ENCODE measurements at places on chromosomes 6 and 20.

GRCh38 chr20:20603339-20603990 lies 109.0 kb downstream of the RALGAPA2 start:
- DNase-seq = no peak

DNA sequence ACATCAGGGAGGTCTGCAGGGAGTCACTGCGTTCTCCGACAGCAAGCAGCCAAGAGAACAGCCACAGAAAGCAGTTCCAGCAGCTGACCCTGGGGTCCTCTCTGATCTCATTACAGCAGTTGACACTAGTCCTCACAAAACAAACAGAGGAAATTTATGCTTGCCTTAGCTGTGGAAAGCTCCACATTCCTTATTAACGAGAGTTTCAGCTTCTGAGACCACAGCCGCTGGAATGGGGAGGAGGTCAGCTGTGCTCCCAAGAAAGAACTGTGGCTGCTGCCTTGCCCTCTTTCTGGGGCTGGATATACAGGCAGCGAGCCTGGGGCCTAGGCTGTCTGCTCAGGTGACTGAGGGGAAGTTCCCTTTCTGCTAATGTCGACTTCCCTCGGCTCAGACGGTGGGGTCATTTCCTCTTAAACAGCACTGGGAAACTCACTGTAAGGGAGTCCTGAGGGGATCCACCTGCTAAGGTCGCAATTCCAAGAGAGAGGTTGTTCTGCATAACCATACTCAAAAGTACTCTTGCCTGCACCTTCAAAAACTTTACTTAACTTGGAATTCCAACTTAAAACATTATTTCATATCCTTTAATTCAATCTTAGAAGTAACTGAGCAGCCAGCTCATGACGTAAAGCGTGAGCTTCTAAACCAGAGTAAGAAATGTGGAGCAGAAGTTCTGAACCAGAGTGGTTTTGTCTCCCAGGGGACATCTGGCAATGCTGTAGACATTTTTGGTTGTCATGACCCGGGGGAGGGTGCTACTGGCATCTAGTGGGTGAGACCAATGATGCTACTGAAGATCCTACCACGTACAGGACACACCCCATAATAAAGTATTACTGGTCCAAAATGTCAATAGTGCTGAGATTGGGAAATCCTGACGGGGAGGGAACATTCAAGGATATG lies 80.3 kb downstream of the BACH2 start:
- DNase-seq = no peak

DNA sequence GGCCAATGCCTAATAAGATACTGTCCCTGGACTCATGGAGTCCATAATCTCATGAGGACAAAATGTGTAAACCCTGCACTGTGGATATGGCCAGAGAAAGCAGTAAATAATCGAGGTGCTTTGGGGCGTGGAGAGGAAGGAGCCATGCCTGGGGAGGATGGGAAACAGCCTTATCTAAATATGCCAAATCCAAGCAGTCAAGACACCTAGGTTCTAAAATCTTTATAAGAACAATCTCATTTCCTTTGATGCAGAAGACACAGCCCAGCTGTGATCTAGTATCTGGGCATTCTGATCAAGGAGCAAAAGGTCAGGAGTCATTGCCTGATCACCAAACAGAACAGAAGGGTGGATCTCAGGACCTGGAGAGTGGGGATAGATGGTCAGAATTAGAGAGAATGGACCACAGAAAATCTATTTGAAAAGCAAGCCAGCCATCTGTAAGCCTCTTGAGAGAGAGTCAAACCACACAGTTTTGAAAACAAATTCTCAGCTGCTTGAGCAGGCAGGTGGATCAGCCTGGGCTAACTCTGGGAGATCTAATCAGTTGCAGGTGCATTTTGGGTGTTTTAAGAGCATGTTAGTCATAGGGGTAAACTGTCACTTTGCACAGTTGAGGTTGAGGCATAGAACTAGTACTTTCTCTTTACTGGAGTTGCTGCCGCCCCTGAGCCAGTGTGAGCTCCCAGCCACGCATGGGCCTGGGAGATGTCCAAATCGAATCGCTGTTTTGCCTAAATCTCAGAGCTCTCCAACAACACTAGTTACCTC lies 130.8 kb upstream of the TNFAIP3 start:
- DNase-seq = no peak

GRCh38 chr20:37864298-37864697 lies 38.6 kb upstream of the VSTM2L start:
- no peak for DNase-seq

Measured in T1000 (cell line).